ENCODE measurements at places on chromosomes 3 and 15. TPM values are rescaled to one million over a fixed set of nuclear protein-coding genes. Genes with fewer than 3 reads are reported as not detected.

GRCh38 chr3:182567700-182568099 lies 225.6 kb upstream of the ATP11B start:
- H3K36me3 ChIP-seq, result no peaks in the 10 kb centered on the region
- H3K27ac ChIP-seq, result no peak overlapping the region
- no peak overlapping the region for H3K4me3 ChIP-seq

DNA sequence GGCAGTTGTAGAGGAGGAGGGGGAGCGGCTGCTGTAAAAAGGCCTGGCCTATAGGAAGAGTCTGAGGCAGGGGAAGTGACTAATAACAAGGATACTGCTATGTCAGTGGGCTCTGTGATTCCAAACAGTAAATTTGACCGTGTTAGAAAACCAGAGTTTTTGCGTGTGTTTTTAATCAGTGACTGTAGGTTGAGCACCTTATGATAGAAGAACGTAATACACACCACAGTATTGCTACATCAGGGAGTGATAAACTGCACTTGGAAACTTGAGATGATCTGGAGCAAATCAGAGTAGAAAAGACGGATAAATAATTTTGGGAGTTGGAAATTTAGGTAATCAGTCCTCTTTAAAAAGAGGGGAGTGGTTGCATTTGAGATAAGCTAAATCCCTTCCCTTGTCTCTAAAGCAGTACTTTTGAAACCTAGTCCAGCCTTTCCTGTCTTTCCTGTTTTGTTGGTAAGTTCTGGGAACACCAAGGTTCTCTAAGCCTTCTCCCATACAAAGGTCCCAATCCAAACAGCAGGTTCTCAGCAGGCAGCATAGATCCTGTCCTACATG lies 130.5 kb upstream of the NR2E3 start:
- no peaks in the 10 kb centered on the region for H3K36me3 ChIP-seq
- H3K4me1 ChIP-seq, result no peaks in the 10 kb centered on the region
- H3K27me3 ChIP-seq, result no peaks in the 10 kb centered on the region
- DNase-seq, result no peak
- H3K27ac ChIP-seq, result no peak overlapping the region
- no peak overlapping the region for H3K4me3 ChIP-seq

- no peaks in the 10 kb centered on the region for H3K4me1 ChIP-seq
- no peak overlapping the region for H3K27ac ChIP-seq
- H3K4me3 ChIP-seq, result no peak overlapping the region
- H3K27me3 ChIP-seq, result no peaks in the 10 kb centered on the region
These were observed 33.8 kb downstream of the GLCE start for GRCh38 chr15:69194025-69194827.

DNA sequence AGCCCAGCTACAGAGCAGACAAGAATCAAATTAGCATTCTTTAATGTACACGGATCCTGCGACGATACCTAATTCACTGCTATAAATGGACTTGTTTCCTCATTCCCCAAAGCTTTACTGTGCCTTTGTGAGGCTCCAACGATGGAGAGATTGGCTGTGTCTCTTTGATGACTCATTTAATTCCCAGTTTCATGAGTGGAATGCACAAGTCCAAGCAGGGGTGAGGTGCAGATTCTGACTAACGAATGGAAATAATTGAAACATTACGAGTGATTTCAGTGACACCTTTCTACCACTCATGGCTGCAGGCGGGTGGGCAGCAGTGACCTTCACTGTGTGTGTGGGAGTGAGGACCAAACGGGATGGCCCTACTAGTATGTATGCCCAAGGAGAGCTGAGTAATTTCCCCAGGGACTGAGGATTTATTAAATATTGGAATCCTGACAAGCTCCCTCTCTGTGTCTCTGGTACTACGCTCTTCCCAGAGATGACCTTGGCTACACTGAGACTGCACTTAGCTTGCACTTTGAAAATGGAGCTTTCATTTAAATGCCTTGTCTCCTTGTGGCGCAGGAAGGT lies 156.7 kb downstream of the CACNA2D3 start:
- no peak for DNase-seq
- H3K36me3 ChIP-seq, result no peaks in the 10 kb centered on the region
- no peaks in the 10 kb centered on the region for H3K4me1 ChIP-seq
- H3K27ac ChIP-seq, result no peak overlapping the region

DNA sequence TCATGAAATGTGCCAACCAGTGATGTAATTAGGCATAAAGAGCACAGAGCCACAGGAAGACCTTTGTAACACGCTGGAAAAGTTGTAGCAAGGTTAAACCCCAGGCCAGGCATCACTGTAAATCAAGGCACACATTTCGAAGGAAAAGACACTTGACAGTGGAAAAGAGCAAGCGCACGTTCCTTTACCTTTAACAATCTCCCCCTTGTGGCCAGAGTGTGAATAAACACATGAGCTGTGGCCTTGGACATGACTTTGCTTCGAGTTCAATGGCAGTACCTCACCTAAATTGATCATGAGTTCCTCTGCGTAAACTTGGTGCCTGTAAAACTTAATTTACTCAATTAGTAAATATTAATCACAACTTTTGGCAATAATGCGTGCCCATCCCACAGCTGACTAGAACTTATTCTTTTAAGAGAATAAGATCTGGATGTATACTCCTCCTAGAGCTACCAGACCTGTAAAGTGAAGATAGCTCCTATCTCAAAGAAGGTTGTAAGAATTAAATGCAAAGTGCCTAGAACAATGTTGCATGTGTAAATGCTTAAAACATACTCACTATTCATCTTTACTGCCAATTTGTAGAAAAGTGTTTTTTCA lies 757.0 kb upstream of the NECTIN3 start:
- no peak for DNase-seq
- H3K27me3 ChIP-seq, result no peaks in the 10 kb centered on the region
- no peak overlapping the region for H3K27ac ChIP-seq
- H3K4me1 ChIP-seq, result no peaks in the 10 kb centered on the region

ASB7 gene
- total RNA-seq, result 7.9 TPM

DNA sequence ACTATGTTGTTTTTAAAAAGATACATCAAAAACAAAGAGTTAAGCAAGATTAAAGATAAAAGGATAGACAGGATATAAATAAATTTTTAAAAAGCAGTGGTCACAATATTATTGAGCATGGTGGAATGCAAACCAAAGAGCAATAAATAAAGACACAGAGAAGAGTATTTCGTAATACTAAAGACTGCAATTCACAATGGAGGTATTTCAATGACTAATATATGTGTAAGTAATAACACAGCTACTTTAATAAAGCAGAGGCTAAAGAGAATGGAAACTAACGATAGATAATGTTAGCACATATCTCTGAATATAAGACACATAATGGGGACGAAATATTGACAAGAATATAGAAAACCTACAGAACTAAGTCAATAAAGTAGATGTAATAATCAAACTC lies 219.6 kb downstream of the WDR72 start:
- H3K27ac ChIP-seq, result no peak overlapping the region
- no peaks in the 10 kb centered on the region for H3K27me3 ChIP-seq
- H3K4me3 ChIP-seq, result no peak overlapping the region

GRCh38 chr3:66465587-66465986 lies 35.2 kb downstream of the LRIG1 start:
- H3K36me3 ChIP-seq, result peaks cover 2% of the 10 kb centered on the region
- H3K27ac ChIP-seq, result no peak overlapping the region
- no peak overlapping the region for H3K4me3 ChIP-seq
- no peaks in the 10 kb centered on the region for H3K27me3 ChIP-seq
- H3K4me1 ChIP-seq, result no peaks in the 10 kb centered on the region
- DNase-seq, result no peak

FGF12 gene
- 0.75 TPM for total RNA-seq

GNAT1 gene
- not detected for total RNA-seq

GRCh38 chr3:189572249-189572648 lies 58.9 kb upstream of the TP63 start:
- H3K27ac ChIP-seq, result no peak overlapping the region
- H3K36me3 ChIP-seq, result no peaks in the 10 kb centered on the region
- H3K27me3 ChIP-seq, result no peaks in the 10 kb centered on the region
- peaks cover 3% of the 10 kb centered on the region for H3K4me1 ChIP-seq
- no peak for DNase-seq

DNA sequence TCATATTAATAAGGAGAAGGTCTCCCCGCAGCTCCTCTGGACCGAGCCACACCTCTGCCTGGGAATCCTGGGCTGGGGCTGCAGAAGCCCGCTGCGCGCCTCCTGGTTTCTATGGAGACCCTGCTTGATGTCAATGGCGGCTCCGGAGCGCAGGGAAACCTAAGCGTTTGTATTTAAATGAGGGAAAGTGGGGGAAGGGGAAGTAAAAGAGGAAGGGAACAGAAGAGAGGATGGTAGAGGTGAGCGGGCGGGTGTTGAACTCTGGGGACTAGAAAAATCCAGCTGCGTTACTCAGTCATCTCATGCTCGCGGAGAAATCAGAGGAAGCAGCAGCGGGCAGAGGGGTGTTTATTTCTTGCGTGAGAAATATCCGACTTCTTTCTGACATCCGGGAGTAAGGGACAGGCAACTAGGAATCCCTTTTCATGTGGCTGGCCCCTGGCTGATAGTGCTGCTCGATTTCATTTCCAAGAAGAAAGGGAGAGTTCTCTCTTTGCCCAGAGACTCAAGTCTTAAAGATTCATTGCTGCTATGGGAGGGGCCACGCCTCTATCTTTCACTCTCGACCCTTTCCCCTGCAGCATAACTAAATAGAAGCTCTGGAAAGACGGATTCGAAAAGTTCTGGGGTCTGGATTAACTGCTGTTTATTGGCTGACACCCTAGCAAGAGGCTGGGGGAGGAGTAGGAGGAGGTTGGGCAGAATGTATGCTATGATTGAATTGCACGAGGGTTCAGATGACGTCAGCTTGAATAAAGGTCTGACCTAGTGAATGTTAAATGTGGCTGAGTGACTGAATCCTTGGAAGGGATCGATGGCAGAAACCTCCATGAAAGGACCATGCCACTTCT lies 110.5 kb upstream of the GAP43 start:
- peak overlapping the region; percentile 29 for H3K27ac ChIP-seq
- H3K36me3 ChIP-seq, result no peaks in the 10 kb centered on the region
- no peaks in the 10 kb centered on the region for H3K27me3 ChIP-seq
- no peaks in the 10 kb centered on the region for H3K4me1 ChIP-seq
- H3K4me3 ChIP-seq, result peak overlapping the region; percentile 16

DNA sequence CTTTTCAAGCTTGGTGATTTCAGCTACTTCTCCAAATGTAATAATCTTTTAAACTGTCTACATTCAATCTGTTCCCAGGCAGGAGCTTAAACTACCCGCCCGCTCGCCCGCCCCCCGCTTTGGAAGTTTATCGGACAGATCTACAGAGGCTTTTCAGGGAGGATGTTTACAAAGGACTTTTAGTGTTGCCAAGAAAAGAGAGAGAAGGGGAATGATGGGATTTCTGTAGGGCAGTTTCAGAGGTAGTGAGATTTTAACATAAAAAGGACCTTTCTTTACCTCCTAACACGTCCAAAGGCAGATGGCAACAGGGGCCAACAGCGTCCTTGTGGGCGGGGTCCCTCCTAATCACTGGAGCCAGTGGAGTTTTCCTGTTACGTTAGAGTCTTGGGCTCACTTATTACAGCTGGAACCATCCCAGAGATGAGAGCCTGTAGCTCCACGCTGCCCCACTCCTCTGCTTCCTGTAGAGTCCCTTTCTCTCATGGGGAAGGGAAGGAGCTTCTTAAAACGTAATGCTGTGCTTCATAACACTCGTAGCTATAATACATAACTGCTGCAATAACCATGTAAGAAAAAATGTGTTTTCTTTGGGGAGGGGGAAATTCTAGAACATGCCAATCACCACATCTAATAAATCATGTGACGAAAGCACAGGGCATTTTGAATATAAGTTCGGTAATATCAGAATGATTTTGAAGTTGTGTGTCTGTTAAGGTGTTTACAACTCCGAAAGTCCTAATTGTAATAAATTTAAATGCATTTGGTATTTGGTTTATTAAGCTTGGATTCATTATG lies 30.9 kb downstream of the HES1 start:
- H3K36me3 ChIP-seq, result no peaks in the 10 kb centered on the region
- no peaks in the 10 kb centered on the region for H3K27me3 ChIP-seq
- no peak for DNase-seq
- no peak overlapping the region for H3K4me3 ChIP-seq
- H3K27ac ChIP-seq, result no peak overlapping the region

- H3K27me3 ChIP-seq, result no peaks in the 10 kb centered on the region
- DNase-seq, result no peak
- H3K27ac ChIP-seq, result no peak overlapping the region
- H3K4me3 ChIP-seq, result no peak overlapping the region
- H3K36me3 ChIP-seq, result no peaks in the 10 kb centered on the region
These were observed 63.1 kb downstream of the EIF4E3 start for GRCh38 chr3:71662056-71662455.

DNA sequence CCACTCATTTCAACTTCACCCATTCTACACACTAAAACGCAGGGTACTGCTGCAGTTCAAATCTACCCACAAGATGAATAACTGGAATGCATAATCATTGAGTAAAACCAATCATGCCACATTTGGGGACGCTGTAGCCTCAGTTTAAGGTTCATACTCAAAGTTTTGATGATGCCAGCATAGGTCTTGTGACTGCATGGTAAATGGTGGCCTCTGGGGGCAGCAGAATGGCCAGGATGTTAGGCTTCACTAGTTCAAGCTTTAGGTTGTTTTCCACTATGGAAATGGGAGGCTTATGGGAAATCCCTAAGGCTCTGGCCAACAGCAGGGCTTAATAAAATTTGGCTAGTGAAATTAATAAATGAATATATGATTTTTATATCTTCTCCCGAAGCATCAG lies 104.3 kb upstream of the TSC22D2 start:
- H3K36me3 ChIP-seq, result no peaks in the 10 kb centered on the region
- H3K27ac ChIP-seq, result no peak overlapping the region
- H3K4me3 ChIP-seq, result no peak overlapping the region
- no peaks in the 10 kb centered on the region for H3K27me3 ChIP-seq
- no peaks in the 10 kb centered on the region for H3K4me1 ChIP-seq
- DNase-seq, result no peak

DNA sequence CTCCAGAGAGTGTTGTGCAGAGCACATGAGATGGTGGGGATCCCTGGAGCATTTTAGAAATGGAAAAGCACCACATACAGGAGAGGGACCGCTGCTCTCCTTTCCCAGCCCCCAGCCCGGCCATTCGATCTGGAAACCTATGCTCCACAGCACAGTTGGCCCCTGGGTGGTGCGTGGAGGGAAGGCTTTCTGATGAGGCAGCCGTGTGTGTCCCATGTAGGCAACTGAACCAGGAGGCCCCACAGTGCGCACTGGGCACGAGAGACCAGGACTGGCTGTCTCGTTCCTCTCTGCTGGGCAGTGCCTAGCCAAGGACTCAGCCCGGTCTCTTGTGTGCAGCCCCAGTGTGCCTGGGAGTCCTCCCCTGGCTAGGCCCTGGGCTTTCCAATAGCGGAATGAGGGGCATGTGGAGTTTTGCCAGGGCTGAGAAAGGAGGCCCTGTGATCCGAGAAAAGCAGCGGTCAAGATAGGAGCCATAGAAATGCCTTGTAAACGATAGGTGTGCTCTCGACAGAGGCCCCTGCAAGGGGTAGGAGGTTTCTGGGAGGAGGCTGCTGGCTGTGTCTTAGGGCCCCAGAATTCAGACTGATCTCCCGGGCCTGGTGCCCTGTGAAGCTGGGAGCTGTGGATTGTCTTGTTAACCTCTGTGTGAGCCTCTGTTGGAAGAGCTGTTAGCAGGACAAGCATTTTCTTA lies 39.0 kb downstream of the CHDH start:
- no peak overlapping the region for H3K4me3 ChIP-seq
- no peak overlapping the region for H3K27ac ChIP-seq
- no peaks in the 10 kb centered on the region for H3K36me3 ChIP-seq
- peak; percentile 33 for DNase-seq

GRCh38 chr3:44969828-44970179 lies 6.2 kb downstream of the ZDHHC3 start:
- H3K36me3 ChIP-seq, result no peaks in the 10 kb centered on the region
- no peak overlapping the region for H3K27ac ChIP-seq
- H3K4me3 ChIP-seq, result no peak overlapping the region
- no peaks in the 10 kb centered on the region for H3K27me3 ChIP-seq
- DNase-seq, result no peak

- DNase-seq, result no peak
- no peak overlapping the region for H3K4me3 ChIP-seq
- no peaks in the 10 kb centered on the region for H3K4me1 ChIP-seq
These were observed 114.1 kb upstream of the DNAJC19 start for GRCh38 chr3:181103605-181104004.

INSYN1 gene
- 0.27 TPM for total RNA-seq

Data from right lobe of liver (tissue), 6 donors.